Ascending aorta (tissue), 2 donors: ENCODE measurements at places on chromosomes 5 and 9.
A peak's percentile ranks its signal among the peaks of the same experiment; 100 is the strongest.

DNA sequence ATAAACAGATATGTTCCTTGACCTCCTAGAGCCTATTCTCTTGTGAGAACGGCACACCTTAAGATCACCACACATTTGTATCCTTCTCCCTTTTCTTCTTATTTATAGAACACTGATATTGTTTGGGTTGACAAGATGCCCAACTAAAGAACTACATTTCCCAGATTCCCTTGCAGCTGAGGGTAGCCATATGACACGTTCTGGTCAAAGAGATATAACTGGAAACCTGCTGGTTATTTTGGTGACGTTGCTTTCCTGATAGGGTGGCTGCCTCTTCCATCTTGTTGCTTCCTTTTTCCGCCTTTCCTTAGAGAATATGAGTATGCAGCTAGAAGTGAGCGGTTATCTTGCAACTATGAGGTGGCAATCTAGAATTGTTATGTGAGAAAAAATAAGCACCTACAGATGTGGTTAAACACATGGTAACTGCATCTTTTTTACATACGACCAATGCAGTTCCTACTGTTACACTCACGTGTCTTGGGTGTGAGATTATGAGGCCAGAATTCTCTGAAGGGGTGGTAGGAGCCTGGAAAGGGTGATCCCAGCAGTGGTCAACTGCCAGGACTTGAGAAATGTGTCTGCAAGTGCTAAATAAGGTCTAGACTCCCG, 72.9 kb downstream of the SEC61B start:
- no peak for DNase-seq

GRCh38 chr5:150411245-150411979, 1.3 kb downstream of the CD74 start:
- no peak for DNase-seq

DNA sequence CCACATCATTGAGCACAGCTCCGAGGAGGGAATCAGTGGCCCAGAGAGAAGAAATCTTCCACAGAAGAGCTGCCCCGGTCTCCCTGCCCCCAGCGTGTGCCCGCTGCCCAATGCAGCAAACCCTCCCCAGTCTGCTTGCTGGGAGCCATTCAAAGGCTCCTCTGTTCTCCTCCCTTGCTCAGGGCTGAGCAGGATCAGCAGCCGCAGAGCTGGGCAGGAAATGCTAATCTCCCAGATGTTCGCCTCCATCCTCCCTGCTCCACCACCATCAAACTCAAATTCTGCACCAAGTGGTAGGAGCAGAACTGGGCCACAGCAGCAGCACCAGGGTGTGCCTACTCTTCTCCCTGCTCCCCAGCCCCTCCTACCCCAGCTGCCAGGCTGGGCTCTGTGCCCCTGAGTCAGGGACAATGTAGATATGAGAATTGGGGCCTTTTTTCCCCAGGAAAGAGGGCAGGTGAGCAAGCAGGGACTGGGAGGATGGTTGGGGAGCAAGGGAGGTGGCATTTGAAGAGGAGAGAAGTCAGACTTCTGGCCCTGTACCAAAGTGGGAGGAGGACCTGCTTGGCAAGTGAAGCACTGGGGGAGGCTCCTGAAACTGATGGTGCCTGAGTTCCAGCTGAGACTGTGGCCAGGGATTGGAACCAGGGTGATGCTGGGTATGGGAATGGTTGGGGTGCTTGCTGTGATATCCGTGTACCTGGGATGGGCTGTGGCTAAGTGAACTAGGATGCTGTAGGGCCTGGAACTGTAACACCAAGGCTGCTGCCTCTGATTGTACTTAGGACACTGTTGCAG, 1.9 kb upstream of the PCDH1 start:
- peak; percentile 50 for DNase-seq

DNA sequence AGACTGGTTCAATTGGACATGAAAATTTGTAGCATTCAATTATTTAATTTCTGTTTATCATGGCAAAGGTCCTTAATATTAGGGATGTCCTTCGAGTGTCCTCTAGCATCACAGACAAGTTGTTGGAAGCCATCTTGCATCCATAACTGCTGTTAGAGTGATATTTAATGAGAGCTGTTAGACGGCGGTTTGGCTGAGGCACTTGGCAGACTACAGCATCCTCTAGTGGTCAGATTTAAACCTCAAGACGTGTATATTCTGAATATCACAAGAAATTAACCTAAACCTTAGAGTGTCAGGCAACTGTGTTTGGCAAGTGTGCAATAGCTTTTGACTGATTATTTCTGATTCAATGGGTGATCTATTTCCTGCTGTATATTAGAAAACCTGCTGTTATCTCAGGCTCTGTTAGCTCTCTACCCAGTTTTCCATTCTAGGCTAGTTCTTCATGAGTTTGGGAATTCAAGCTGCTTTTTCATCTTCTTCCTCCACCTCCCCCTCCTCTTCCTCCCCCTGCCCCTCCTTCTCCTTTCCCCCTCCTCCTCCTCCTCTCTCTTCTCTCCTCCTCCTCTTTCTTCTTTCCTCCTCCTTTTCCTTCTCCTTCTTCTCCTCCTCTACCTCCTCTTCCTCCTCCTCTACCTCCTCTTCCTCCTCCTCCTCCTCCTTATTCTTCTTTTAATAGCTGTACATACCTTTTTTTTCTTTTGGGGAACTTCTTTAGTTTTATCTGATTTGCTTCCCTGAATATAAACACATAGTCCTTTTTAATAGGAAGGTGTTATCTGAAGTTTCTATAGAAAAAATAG, 8.6 kb downstream of the SPINK1 start:
- DNase-seq = no peak

- DNase-seq = no peak
Measured at GRCh38 chr5:28750251-28750650, 1711.9 kb upstream of the CDH9 start.

- DNase-seq = no peak
Measured at GRCh38 chr9:98552331-98552730, 156.4 kb downstream of the GABBR2 start.

- DNase-seq = no peak
Measured at GRCh38 chr5:14187660-14188059, 44.5 kb downstream of the TRIO start.

GRCh38 chr5:55219770-55220169, 7.3 kb downstream of the MCIDAS start:
- DNase-seq = no peak

- no peak for DNase-seq
Measured at GRCh38 chr5:160929360-160929759, 77.3 kb upstream of the ATP10B start.

GRCh38 chr5:133403741-133404364, 208.5 kb downstream of the FSTL4 start:
- no peak for DNase-seq

DNA sequence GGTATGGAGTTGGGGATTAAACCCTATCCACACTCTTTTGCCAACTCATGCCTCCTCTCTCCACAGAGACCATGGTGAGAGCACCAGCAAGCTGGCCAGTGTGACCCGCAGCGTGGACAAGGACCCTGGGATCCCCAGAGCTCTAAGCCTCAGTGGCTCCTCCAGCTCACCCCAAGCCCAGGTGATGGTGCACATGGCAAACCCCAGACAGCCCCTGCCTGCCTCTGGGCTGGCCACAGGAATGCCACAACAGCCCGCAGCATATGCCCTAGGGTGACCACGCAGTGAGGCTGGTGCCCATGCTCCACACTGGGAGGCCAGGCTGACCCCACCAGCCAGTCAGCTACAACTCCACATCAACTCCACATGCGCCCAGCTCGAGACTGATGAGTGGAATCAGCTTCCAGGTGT, 11.5 kb upstream of the CARD19 start:
- DNase-seq = no peak

- DNase-seq = no peak
Measured at GRCh38 chr5:59599729-59600128, 293.8 kb downstream of the PDE4D start.

- no peak for DNase-seq
Measured at GRCh38 chr5:66851306-66851705, 255.1 kb downstream of the MAST4 start.

GRCh38 chr9:113594484-113595299, 131.2 kb downstream of the RGS3 start:
- DNase-seq = no peak

DNA sequence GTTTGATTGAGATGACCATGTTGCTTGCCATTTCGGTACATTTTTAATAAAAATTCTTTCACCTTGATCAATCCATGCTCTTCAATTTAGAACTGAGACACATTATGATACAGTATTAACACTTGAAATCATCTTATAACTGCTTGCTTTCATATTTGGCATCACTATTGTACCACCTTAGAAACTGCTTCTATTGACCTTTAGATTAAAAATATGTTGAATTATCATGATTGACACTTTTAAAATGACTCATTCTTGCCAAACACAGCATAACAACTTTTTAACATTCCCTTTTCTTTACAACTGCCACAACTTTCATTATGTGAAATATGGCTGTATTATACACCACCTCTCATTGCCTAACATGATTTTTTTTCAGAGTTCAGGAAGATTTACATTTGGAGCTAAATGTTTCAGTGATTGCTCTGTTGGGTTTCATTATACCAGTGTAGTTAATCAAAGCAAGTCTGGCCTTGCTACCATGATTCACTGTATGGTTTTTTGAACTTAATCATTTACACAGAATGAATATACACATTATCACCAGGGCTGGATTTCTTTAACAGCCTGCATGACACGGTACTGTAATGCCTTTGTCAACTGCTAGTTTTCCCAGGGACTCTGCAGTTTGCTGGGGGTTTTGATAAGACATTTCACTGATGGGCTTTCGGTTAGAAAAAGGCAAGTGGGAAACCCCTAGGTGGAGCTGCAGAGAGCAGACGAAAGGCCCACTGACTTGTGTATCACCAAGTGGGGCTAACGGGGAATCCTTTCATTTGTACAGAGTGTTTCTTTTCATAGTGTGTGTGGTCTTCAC, 93.6 kb upstream of the TLE4 start:
- DNase-seq = no peak

- DNase-seq = no peak
Measured at GRCh38 chr9:107639426-107639825, 149.9 kb upstream of the KLF4 start.

DNA sequence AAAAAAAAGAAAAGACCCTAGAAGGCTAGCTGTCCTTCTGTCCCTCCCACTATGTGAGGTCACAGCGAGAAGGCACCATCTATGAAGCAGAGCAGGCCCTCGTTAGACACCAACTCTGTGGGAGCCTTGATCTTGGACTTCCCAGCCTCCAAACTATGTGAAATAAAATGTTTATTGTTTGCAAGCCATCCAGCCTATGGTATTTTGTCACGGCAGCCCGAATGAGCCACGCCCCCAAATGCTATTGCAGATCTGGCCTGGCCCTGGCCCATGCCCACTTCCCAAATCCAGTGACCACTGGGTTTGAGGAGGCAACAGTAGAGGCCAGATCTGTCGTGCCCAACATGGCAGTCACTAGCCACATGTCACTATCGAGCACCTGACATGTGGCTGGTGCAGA, 10.8 kb downstream of the STK10 start:
- no peak for DNase-seq

DNA sequence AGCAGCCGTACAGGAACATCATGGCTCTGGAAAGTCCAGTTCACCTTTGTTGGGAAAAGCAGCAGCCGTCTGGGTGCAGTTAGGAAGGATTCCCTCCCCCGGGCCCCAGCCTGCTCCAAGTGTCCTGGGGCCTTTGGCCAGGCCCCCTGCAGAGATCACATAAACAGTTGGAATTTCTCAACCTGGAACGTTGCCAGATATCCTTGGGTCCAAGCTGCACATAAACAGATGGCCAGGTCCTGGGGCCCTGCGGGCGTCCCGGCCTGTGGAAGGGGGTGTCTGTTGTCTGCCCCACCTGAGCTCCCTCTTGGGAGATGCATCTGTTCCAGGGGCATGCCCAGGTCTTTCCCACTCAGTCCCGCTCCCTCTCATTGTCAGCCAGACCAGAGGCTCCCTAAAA, 92.7 kb downstream of the COL5A1 start:
- no peak for DNase-seq

DNA sequence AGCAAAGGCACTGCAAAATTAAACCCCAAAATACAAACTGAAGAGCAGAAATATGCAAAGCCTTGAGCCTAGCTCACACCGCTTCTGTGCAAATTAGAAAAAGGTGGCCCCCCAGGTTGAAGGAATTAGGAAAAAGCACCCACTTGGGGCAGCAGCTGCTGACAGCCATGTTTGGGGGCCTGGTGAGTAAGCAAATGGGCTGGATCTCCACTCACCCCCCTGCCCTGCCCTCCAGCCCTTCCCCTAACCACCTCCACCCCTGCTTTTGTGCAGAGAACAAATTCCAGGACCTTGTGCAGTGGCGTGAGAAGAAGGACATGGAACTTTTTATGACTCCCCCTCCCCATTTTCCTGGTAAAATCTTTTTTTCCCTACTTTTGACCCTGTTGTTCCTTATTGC, 92.0 kb upstream of the DNAH5 start:
- DNase-seq = no peak

GRCh38 chr9:113941056-113941455, 64.9 kb downstream of the ZNF618 start:
- DNase-seq = no peak

GRCh38 chr5:118441956-118442355, 546.4 kb downstream of the DTWD2 start:
- DNase-seq = no peak
